ENCODE measurements at places on chromosomes 16 and 17.

- DNase-seq = no peak
Observed at GRCh38 chr17:21392266-21392665, 16.1 kb downstream of the KCNJ12 start.

DNA sequence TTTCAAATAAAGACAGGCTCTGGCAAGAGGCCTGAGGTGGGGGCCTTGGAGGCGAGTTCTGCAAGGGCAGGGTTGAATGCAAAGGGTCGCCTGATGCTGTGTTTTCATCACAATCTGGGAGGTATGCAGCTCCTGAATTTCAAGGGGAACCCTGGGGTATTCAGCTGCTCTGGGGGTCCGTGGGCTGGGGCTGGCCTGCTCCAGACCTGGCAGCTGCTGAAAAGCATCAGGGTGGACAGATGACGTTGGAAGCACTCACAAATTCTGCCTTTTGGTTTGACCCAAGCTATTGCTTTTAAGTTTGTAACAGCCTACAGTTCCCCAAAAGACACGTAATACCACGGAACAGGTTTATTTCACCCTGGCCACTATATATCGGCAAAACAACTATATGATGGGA, 1.3 kb downstream of the DNAH17 start:
- DNase-seq = no peak

- DNase-seq = no peak
Observed at GRCh38 chr16:74500907-74501306, 79.6 kb upstream of the CLEC18B start.

DNA sequence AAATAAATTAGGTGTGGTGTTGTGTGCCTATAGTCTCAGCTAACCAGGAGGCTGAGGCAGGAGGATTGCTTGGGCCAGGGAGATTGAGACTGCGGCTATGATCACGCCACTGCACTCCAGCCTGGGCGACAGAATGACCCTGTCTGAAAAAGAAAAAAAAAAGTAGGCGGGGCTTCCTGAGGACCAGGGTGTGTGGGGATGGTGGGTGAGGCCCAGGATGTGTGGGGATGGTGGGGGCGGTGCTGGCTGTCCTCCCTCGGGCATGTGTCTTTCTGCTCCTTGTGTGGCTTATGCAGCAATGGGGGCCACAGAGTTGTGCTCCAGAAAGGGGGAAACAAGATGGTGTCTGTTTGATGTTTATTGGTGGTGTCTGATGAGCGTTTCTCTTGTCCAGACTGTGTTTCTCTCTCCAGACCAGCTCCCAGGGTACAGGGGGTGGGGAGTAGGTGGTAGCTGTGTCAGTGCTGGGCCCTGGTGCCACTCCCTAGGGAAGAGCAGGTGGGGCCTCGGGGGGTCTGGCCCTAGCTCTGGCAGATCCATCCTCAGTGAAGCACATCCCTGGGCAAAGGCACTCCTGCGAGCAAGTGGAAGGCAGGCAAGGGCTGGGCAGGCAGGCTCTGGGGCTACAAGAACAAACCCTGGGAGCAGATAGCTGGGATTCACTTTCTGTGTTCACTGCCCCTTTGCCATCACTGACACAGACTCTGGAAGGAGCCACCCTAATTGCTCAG, 2.3 kb downstream of the LCAT start:
- no peak for DNase-seq

GRCh38 chr17:76148015-76148326, 6.9 kb upstream of the FOXJ1 start:
- no peak for DNase-seq

- no peak for DNase-seq
Observed at GRCh38 chr16:68995011-68995504, 110.4 kb upstream of the HAS3 start.

DNA sequence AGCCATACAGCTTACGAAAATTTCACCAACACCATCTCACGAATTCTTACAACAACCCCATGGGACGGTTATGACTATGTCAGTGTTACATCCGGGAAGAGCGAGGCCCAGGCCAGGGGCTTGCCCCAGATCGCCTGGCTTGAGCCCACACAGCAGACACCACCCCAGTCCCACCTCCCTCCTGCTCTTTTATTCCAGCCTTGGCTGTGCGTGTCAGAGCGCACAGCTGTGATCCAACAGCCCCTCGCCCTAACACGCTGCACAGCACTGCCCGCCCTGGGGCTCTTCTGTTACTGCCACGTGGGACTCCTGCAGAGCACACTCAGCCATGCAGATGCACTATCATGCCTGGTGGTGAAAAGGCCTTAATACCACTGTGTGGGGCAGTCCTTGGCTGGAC, 127.9 kb downstream of the ENGASE start:
- DNase-seq = no peak

DNA sequence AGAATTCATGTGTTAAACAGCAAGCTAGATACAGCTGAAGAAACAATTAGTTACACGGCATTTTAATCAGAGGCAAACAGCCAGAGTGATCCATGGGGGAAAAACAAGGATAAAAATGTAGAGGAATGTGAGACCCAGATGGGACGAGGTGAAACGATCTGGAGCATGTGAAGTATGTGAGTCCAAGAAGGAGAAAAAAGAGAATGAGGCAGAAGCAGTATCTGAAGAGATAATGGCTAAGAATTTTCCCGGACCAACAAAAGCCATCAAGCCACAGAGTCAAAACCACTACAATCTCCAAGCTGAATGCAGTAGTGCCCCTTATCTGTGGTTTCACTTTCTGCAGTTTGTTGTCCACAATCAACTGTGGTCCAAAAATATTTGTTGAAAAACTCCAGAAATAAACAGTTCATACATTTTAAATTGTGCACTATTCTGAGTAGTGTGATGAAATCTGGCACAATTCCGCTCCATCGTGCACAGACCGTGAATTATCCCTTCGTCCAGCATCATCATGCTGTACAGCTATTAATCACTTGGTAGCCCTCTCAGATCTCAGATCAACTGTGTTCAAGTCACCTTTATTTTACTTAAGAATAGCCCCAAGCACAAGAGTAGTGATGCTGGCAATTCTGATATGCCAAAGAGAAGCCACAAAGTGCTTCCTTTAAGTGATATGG, 18.8 kb downstream of the MYH10 start:
- DNase-seq = no peak

DNA sequence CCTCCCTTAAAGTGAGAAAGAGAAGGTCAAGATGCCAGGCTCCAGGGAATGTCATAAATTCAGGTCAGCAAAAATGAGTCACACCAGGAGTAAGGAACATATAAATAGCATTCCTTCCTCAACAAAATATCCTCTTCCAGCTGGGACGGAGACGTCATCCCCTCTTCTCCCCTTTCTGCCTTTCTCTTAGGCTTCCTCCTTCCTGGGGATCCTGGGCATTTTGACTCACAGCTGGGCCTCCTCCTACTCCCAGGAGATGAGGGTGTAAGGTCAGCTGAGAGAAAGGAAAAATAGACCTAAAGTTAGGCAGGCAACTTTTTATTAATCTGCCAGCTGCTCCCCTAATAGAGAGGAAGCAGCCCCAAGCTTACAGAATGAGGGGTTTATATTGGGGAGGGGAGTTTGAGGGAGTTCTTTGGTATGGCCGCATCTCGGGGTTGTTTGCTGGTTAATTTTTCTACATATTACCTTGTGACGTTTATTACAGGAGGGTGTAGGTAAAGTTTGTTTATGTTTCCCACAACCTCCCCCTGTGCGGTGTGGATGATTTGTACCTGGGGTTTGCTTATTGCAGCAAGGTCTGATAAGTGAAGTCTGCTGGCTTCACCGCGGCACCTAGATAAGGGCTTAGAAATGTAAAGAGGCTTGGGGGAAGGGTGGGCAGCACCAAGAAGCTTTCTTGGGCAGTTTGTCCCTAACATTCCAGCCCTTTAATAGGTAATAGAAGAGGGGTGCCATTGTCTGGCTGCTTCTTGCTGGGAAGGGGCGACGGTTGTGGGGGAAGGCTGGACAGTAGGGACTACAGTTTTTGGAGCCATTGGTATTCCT, 7.1 kb upstream of the ZNF747 start:
- DNase-seq = no peak

GRCh38 chr17:2207815-2208515, 95.6 kb downstream of the SMG6 start:
- DNase-seq = no peak

DNA sequence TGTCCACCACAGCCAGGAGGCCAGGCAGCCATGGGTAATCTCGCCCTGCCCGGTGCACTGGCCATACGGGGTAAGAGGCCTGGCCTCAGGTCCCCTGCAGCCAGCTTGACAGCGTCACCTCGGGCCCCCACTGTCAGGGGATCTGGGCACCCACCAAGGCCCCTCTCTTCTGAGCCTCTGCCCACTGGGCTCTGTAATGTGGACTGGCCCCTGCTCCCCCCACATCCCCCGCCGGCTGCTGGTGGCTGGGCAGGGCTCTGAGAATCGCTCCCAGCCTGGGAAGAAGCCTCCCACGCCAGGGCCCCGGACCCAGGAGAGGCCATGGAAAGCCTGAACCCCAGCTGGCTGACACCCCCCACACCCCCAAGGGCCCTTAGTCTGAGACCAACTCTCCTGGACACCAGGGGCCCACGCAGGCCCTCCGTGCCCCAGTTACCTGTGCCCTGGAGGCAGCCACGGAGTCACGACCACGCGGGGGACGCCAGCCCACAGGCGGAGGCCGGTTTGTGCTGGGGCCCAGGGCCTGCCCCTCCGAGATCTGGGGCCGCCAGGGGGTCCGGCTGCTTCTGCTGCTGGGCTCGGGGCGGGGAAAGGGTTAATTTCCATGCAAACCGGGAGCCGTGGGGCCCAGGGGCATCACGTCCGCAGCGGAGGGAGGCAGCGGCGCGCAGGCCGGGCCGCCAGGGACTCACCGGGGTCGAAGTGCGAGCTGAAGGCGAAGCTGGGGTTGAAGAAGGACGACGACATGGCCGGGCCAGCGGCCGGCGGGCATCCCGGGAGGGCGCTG, at the start of gene PVALEF:
PVALEF (plus strand) TSS at position 262 of the 787 bp plus-strand sequence. CDS start 15,720 bp downstream, outside the sequence.
- peak; percentile 57 for DNase-seq

GRCh38 chr16:81231014-81231413, 7.5 kb upstream of the BCO1 start:
- no peak for DNase-seq

GRCh38 chr16:65118871-65119270, 3.0 kb downstream of the CDH11 start:
- DNase-seq = no peak

- no peak for DNase-seq
Observed at GRCh38 chr16:80619824-80620223, 79.0 kb downstream of the DYNLRB2 start.

DNA sequence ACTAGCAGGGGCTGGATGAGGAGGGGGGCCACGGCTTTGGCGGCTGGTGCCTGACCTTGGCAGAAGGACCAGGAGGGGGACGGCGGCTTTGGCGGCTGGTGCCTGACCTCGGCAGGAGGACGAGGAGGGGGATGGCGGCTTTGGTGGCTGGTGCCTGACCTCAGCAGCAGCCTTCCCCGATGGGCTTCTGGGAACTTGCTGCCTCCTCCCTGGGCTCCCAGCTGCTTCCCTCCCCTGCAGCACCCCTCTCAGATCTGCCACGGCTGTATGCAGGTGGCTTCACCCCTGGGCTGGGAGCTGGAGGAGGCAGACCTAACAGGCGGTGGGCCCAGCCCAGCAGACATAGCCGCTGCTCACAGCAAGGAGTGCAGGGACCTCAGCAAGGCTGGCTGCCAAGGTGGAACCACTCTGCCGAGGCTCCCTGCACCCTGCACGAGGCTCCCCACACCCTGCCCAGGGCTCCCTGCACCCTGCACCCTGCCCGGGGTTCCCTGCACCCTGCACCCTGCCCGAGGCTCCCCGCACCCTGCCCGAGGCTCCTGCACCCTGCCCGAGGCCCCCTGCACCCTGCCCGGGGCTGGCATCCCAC, 38.4 kb upstream of the CBFA2T3 start:
- DNase-seq = no peak

DNA sequence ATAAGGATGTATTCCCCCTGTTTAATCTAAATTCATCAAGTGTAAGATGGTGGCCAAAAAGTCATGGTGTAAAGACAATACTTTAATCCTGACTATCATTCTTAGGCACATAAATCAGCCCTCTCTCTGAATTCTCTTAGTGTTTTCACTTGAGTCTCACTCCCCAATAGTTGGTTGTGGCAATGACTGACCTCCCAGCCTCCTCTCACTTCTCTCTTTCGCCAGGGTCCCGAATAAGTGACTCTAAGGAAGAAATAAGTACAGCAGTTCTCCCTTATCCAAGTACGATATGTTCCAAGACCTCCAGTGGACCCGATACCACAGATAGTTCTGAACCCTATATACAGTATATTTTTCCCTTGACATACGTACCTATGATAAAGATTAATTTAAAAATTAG, 335.3 kb downstream of the MAF start:
- DNase-seq = no peak

GRCh38 chr16:59567496-59567895, 833.4 kb upstream of the GOT2 start:
- no peak for DNase-seq

DNA sequence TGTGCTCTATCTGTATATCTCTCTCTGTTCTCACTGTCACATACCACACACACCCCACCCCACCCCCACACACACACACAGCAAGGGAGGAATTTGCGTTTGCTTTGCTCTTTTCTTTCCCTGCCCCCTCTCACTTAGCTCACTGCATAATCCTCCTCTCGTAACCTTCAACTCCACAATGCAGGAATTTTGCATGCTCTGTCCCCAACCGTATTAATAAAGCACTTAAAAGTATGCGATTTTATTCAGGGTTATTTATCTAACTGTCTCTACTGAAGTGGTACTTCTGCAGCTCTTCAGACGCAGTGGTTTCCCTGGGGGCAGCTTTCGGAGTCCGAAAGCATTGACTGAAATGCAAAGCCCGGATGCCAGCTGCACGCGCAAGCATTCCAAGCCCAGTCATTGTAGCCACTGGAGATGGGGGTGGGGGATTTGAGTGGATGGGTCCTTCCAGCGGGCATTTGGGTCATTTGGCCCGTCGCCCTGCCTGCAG, 105.4 kb upstream of the RBFOX1 start:
- no peak for DNase-seq

DNA sequence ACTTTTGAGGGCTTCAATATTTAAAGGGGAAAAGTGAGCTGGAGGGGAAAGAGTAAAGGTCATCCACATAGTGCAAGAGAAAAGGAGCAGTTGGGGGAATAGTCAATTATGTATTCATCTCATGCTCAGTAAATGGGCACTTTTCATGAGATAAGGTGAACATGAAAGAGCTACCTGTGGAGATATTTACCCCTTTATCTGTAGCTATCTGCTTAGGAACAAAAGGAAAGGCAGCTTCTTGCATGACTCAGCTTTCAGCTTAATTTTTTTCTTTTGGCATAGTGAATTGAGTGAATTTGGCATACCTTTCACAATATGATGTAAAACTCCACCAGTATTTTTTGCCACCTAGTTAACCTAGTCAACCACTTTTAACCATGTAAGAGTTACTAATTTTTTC, 26.4 kb downstream of the CPD start:
- DNase-seq = no peak

DNA sequence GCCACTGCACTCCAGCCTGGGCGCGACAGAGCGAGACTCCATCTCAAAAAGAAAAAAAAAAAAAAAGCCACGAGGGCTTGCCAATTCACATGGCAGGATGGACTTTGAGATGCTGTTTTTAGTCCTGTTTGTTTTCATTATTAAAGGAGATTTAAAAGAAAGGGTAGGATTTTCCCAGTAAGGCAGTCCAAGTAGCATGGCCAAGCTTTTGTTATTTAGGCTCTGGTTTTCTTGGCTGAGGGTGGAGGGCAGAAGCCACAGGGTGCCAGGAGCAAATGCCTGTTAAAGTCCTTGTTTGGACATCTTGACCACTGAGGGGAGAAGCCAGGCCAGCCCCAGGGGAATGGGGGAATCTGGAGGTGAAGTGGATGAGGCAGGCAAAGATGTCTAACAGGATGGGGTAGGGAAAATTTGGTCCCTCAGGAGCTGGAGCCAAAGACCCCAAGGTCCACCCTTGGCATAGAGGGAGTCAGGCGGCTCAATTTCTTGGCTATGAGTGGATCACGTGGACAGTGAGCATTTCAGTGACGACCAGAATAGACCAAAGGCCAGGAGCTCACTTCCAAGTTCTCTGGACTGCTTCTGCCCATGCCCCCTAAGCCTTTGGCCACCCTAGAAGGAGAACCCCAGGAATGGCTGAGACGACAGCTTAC, 20.8 kb upstream of the PLLP start:
- DNase-seq = no peak
